ENCODE measurements at places on chromosomes 13 and 19.

DNA sequence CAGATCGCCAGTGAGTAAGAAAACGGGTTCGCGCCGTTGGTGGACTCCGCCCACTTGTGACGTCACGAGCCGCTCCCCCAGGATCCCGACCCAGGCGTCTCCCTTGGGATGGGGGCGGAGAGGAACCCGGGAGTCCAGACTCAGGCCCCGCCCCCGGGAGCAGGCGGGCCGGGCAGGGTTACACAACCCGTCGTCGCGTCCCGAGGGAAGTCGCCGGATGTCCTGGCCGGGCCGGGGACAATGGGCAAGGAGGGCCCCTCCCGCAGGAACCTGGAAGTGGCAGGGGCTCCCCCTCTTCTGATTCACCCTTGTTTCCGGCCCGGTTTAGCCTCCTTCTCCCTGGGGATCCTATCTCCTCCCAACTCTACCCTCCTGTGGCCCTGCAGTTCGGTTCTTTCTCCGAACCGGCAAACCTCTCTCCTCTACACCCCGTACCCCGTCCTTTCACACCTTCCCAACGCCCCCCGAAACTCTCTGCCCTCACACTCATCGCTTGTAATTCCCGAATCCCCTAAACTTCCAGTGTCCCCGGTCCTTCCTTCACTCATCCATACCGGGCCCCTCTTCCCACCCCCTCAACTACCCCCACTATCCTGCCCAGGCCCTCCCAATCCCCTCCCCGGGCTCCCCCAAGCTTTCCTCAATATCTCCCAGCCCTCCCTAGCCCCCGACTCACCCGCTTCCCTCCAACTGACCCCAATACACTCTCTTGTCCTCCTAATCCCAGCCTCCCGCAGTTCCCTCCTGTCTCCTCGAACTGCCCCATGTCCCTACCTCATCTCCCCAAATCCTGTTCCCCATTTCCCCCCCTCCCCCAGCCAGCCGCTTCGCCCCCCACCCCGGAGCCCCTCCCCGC is 20.0 kb upstream of the ERCC1 start:
- DNase-seq = peak; percentile 87

GRCh38 chr13:112376050-112376681 is at the start of gene SPACA7:
SPACA7 (plus strand) TSS chr13:112376355; CDS start chr13:112376386, 31 bp downstream.
- DNase-seq = no peak

DNA sequence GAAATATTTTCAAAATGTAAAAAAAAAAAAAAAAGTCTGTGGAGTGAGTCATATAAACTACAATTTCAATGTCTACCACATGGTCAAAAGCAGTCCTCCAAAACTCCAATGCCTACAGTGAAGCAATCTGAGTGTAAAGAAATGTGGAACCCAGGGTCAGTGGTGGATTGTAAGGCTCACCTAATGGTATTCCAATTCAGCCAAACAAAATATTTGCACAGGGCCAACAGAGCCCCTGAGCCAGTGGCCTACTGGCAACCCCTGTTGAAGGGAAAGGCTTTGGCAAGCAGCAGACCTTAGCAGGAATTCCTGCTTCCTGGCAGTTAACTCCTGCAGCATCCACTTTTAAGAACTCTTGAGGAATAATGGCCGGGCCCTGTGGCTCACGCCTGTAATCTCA is 3.4 kb downstream of the DNMT1 start:
- no peak for DNase-seq

- DNase-seq = no peak
These were observed 397.4 kb downstream of the SPRY2 start for GRCh38 chr13:79943346-79944023.
